ENCODE measurements at places on chromosomes 11 and 22. TPM values are rescaled to one million over a fixed set of nuclear protein-coding genes. Genes with fewer than 3 reads are reported as not detected.
A peak's percentile ranks its signal among the peaks of the same experiment; 100 is the strongest.

DNA sequence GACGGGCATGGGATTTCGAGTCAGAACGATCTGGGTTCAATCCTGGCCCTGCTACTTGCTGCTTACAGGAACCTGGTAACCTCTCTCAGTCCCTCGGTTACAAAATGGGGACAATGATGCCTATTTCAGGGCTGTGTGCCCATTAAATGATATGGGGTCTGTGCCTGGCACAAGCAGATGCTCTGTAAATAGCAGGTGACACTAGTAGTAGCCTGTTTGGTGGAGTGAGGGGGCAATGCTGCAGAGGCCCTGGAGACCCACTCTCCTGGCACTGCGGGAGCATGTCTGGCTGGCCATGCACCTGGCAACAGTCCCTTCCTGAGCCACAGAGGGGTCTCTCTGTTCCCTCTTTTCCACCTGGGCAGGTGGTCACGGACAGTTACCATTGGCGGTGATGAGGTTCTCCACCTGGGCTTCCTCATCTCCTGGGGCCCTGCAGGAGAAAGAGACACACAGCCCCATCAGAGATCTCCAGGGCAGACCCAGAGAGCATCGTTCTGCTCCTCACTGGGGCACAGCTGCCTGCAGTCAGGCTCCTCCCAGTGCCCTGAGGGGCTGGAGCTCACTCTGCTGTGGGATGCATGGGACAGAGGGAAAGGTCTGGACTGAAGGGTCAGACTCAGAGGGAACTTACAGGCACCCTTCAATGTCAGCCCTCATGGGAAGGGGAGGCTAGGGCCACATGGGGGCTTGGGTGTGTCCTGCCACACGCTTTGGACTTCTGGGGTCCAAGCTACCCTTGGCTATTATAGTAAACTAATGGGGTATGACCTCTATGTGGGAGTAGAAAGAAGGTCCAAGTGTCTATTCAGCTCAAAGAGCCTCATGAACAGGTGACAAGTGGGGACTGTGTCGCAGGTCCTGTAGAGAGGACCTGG lies 15.6 kb upstream of the FXYD2 start:
- DNase-seq = no peak

DNA sequence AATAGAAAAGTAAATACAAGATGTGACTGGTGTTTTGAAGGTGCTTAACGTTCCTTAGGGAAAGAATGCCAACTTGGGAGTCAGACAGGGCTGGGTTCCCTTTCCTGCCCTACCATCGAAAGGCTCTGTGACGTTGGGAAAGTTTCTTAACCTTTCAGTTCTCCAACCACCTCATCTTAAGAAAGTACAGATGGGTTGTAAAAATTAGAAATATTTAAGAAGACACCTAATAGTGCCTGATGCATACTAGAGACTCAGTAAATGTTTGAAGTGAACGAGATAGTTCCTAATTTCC lies 1.1 kb downstream of the GTPBP1 start:
- DNase-seq = no peak

GRCh38 chr22:31630331-31631329 lies 31.4 kb downstream of the PISD start:
- DNase-seq = peak; percentile 78

GRCh38 chr11:62542750-62543567 lies 3.6 kb downstream of the AHNAK start:
- peak; percentile 79 for DNase-seq

DNA sequence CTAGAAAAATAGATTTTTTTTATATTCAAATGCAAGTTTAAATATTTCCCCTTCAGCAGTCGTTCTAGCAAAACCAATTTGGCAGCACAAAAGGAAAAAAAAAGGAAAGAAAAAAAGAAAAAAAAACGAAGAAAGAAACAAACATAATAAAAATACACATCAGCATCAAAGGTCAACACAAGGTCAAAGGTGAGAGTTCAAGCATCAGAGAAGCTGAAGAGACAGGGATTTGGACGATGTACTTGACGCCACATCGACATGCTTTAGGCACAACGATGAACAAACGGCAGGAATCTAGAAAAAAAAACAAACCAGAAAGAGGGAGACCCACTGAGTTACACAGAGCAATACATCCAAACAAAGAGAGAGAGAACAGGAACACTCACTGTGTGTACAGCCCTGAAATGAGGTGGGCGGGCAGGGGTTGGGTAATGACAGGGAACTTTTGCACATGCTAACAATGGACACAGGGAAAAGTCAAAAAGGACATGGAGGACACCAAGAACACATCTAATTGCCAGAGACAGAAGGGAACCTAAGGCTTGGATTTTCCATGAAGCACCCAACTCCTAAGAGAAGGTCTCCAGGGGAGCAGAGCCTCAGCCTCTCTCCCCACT lies 19.8 kb upstream of the RAPSN start:
- no peak for DNase-seq

Gene ISX
- not detected for total RNA-seq

Gene LARGE2
- not detected for total RNA-seq

GRCh38 chr11:35825386-35825785 lies 118.5 kb upstream of the LDLRAD3 start:
- no peak for DNase-seq

GRCh38 chr11:5303626-5304025 lies 1.9 kb upstream of the OR51B4 start:
- no peak for DNase-seq

- no peak for DNase-seq
Observed at GRCh38 chr11:65713212-65713969, 1.3 kb downstream of the KAT5 start.

- DNase-seq = no peak
Observed at GRCh38 chr22:42560781-42561180, 7.0 kb downstream of the SERHL2 start.

GRCh38 chr11:69007975-69008381 lies 5.1 kb downstream of the MRGPRF start:
- no peak for DNase-seq

DNA sequence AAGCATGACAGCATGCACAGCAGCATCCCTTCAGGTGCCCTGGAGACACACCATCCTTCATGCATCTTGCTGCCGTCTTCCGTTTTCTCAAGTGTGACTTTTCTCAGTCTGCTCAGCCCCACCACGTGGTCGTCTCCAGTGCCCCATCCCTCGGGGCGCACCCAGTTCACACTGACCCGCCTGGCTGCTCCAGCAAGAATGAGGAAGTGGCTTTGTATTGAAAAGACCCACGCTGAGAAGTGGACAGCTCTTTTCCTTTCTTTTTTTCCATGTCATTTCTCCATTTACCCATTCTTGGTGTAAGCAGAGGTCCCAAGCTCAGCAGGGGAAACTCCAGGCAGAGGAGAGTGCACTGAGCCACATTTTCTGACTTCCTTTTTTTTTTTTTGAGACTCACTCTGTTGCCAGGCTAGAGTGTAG lies 14.5 kb downstream of the SERPINH1 start:
- DNase-seq = no peak

- DNase-seq = no peak
Observed at GRCh38 chr11:83471831-83472727, 185.9 kb upstream of the CCDC90B start.

Gene TIMP3
- 19.6 TPM for total RNA-seq

DNA sequence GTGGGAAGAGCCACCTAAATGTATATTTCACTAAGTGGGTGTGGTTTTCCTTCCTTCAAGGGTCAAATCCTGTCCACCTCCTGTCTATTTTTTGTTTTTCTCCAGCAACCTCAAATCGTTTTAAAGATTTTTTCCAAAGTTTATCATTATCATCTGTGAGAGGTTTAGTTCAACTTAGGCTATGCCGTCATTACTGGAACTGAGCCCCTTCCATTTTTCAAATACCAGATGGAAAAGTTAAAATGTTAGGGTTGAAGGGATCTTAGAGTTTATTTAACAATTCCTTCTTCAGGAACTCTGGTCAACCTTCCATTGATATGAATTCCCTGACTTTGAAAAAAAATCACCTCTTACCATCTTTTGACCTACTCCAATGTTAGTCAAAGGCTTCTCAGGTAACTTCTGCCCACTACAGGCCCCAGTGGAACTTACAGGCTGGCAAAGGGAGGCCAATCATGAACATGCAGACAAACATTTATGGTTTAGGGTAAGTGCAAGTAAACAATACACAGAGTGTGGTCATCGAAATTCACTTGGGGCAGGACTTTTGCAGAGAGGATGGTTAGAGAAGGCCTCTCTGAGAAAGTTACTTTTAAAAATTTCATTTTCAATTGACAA lies 45.2 kb downstream of the SYN3 start:
- DNase-seq = no peak

DNA sequence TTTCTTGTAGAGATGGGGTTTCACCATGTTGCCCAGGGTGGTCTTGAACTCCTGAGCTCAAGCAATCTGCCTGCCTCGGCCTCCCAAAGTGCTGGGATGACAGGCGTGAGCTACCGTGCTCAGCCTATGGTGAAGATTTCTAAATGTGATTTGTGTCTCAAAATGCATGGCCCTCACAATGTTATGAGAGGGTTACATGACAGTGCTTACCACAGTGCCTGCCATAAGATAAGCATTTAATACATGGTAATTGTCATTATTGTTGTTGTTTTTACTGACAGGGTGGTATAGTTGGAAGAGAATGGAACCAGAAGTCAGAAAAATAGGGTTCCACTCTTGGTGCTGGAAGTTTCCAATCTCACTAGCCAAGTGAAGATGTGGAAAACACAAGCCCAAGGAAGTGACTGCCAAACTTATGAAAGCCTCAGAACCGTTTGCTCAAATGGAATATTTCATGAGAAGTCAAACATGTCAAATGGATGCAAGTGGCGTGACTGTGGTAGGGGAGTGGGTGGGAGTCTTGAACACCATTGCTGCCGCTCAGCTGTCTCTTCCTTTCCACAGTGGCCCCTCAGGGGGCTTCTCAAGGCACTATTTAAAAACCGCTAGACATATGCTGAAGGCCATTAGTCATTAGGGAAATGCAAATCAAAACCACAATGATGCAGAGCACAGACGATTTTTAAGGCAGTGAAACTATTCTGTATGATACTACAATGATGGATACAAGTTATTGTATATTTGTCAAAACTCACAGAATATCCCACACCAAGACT lies 29.1 kb upstream of the LMO2 start:
- DNase-seq = peak; percentile 67

- DNase-seq = no peak
Observed at GRCh38 chr11:84930863-84931262, 696.3 kb downstream of the DLG2 start.

DNA sequence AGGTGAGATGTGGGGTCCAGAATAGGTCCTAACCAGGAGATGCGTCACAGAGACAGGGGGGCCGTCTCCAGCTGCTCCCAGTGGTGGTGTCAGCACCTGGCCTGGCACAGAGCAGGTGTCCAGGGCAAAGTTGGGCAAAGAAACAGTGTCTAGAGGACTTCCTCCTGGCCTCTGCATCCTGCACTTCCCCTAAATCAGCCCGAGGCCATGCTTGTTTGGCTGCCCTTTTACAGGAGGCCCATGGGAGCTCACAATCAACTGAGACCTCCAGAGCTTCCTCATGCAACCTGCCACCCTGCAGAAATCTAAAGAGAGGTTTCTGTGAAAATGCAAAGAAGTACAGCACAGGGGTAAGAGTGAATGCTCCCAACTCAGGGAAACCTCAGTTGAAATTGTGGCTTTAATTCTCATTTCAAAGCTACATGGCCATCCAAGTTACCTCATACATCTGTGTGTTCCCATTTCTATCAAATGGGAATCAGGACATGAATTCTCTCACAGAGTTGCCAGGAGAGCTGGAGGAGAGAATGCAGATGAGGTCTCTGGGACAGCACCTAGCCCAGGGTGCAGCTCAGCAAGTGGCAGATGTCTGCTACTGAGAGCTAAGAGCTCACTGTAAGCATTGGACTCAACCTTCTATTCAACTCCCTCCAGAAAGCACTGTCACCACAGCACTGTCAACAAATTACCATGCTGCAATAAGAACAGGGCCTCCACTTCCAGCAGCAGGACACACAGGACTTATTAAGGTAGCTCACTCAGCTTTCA lies 32.6 kb downstream of the TCIRG1 start:
- no peak for DNase-seq

Gene ANO1
- total RNA-seq = not detected

- DNase-seq = no peak
Observed at GRCh38 chr11:108817976-108818375, 153.1 kb downstream of the DDX10 start.

DNA sequence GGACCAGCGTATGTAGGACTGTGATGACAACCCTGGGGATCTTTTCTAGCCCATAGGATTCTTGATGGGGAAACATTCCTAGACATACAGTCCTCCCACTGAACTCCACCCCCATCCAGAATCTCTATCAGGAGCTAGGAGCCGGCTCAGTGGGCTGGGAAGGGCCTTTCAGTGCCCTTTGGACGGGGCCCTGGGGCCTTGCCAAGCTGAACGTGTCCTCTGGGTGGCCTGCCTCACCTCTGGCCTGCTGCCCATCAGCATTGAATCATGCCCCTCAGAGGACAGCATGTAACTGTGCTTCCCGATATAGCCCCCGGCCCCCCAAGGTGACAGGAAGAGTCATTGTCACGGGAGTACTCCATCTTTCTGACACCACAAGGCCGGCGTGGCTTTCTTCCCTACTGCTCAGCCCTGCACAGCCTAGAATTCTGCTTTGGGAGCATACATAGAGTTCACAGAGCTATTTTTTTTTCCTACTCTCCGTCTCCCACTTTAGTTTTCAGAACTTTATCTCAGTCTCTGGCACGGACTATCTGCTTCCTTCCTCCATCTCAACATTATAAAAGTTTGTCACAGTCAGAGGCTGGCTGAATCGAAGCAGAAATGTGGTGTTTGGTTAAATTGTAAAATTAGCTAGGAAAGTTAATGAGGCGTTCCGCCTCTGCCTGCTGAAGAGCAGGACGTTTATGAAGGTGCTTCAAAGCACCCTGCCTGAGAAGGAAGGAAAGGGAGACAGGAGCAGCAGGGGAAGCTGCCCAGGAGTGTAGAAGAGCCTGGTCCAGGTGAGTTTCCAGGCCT lies 111.9 kb downstream of the ZBTB16 start:
- no peak for DNase-seq

DNA sequence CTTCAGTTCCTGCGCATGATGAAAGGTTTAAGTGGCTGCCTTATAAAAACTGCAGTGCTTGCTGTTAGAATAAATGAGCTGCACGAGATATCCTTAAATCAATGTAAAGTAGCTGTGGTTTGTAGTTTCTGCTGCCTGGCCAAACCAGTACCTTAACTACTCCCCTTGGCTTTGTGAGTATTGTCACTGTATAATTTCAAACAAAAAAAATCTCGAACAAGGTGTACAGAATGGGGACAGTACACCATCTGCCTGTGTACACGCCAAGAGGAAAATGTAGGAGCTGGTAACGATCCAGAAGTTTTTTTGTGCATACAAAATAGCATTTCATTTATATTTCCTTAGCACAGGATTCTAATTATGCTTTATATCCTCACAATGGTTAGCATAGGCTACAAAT lies 20.6 kb upstream of the NDUFC2 start:
- no peak for DNase-seq

GRCh38 chr22:49815641-49816091 lies 12.0 kb downstream of the BRD1 start:
- no peak for DNase-seq

Measured in LHCN-M2 (cell line).